NCI-H510A treated with DMSO at 0.1 percent for 48 hours (cell line): ENCODE measurements at places on chromosomes 5 and 9.

DNA sequence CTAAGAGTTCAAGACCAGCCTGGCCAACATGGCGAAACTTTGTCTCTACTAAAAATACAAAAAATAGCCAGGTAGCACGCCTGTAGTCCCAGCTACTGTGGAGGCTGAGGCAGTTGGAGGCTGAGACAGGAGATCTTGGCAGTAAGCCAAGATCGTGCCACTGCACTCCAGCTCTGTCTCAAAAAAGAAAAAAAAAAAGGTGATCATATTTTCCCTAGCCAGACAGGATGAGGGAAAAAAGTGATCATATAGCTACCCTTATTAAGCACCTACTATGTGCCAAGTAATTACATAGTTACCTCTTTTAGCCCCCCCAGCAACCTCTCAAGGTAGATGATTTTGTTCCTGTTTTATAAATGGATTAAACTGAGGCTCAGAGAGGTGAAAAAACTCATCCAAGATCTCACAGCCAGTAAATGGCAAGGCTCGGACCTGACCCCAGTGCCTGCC lies 18.1 kb upstream of the RPL26L1 start:
- no peak for DNase-seq

GRCh38 chr5:90020575-90021538 lies 388.7 kb downstream of the CETN3 start:
- no peak for DNase-seq

- no peak for DNase-seq
Observed at GRCh38 chr5:73821003-73821402, 195.0 kb downstream of the ARHGEF28 start.

DNA sequence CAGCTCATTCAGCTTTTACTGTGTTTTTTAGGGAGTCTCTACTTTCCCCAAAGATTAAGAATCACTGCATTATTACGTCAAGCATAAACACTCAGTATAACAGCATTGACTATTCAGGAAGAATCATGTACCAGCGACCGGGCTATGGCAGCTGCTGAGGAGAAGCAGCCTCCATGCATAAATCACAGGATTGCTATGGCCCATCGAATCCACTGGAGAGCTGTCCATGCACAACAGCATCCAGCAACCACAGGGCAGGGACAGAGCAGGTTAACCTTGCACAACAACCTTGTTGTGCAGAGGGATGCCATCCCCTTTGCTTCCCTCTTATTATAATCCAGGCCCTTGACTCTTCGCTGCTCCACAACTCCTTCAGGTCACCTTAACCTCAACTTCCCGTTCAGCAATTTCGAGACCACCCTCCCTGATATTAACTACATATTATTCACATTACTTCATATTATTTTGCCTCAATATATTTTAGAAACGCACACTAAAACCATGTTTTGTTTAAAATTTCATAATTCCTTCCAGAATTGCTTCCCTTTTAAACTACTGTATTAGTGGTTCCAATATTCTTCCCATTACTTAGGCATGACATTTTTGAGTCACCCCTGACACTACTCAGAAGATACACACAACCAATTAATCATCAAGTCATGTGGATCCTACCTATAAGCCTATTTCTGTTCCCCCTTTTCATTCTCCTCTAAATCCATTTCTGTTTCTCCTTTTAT lies 991 bp downstream of the IARS1 start:
- DNase-seq = no peak

DNA sequence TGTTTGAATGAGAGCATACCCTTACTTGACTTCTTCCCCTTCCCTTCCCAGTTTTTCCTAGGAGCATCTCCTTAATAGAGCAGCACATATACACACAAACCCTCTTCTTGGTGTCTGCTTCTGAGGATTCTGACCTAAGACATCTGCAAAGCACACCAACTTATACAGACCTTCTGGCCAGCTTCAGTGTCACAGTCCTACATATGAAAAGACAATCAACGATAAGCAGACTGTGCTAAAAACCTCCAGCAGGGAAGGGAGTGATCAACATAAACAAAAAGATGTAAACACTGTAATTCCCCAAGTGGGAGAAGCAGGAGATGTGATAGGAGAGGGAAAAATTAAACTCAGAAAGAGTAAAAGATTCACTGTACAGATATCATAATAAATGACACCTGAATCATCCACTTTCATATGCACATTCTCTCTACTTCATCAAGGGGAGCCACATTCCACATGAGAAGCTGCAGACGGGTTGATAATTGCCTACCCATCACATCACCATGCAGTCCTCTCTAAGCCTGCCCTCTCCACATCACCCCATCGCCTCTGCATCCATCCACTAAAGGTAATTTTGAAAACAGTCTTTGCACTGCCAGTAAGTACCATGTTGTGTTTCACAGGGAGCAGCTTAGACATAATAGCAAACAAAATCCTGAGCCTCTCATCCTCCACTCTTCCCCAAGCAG lies 13.0 kb downstream of the APBA1 start:
- no peak for DNase-seq

GRCh38 chr5:102863764-102864560 lies 108.9 kb downstream of the PAM start:
- peak; percentile 18 for DNase-seq

DNA sequence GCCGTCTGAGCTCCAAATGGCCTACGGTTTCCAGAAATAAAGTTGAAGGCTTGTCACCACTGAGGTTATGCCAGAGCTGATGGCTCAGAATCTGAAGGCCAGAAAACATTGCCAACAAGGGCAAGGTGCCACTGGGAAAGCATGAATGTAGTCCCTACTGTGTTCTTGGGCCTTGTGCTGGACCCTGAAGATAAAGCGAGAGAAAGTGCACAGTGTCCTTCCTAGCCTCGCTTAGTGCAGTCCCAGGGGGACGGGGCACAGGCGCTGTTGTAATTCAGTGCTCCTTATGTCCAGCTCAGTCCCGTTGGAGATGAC lies 84.5 kb downstream of the NDFIP1 start:
- no peak for DNase-seq

DNA sequence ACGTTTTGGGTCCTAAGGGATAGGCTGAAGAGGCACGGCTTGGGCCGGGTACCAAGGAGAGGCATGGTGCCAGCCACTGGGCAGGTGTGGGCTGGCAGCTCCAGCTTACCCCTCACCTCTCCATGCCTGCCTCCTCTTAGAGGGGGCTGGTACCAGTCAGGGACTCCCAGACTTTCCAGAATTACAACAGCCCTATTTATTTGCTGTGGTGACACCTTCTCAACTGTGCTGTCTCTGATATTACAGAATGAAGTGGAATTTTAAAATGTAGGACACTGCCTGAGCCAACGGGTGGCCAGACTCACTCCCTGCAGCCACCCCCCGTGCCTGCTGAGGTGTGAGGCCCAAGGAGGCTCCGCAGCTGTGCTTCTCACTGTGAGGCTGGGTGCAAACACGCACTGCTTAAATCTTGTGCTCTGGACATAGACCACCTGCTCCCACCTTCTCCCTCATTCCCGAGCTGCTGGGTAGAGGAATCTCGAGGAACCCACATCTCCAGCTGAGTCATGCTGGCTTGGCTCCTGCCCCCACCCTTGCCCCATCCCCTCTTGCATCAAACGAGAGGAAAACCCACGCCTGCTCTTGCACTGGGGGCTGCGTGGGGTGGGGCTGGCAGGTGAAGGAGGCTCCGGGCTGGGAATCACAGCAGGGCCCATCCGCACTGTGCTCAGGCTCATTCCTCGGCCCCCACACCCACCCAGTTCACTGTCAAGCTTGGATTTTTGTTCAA lies 47.9 kb downstream of the PRRT1B start:
- DNase-seq = no peak

GRCh38 chr5:140202078-140202477 lies 27.1 kb downstream of the CYSTM1 start:
- no peak for DNase-seq

DNA sequence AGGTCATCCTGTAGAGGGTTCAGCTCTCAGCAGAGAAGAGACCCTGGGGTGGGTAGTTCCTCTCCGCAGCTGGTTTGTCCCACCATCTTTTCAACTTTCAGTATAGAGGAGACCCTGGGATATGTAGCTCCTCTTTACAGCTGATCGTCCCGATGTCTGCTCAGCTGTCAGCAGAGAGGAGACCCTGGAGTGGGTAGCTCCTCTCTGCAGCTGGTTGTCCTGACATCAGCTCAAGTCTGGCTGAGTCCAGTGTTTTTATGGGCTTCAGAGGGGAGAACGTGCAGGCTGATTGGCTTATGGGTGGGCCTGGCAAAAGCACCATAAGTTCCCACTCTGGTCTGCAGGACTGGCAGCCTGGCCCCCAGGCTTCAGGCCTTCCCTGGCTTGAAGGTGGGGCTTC lies 80.8 kb downstream of the NLN start:
- DNase-seq = no peak

DNA sequence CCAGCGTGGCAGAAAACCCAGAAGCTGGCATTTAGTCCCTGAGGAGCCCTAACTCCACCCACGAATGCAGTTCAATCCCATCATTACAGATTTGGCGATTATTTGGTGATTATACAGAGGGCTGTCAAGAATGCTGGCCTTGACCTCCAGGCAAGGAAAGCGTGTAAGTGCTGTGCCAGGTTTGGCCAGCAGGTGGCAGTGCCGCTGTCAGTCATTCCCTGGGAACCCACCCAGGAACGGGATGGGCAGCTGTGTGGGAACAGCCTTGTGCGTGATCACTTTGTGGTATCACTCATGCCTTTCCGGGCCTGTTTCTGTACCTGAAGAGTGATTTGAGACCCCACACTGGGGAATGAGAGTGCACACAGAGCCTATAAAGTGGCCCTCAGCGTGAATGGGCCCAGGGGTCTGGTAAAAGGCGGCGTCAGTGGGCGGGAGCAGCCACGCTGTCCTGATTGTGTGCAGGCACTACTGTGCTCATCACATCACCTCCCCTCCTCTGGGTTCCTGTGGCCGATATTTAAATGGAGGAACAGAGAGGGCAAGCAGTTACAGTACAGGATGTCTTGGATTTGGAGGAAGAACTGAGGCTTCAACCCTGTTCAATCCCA lies 215.6 kb downstream of the ROR2 start:
- DNase-seq = peak; percentile 44

GRCh38 chr9:127919253-127919815 lies 2.5 kb upstream of the ST6GALNAC4 start:
- no peak for DNase-seq

DNA sequence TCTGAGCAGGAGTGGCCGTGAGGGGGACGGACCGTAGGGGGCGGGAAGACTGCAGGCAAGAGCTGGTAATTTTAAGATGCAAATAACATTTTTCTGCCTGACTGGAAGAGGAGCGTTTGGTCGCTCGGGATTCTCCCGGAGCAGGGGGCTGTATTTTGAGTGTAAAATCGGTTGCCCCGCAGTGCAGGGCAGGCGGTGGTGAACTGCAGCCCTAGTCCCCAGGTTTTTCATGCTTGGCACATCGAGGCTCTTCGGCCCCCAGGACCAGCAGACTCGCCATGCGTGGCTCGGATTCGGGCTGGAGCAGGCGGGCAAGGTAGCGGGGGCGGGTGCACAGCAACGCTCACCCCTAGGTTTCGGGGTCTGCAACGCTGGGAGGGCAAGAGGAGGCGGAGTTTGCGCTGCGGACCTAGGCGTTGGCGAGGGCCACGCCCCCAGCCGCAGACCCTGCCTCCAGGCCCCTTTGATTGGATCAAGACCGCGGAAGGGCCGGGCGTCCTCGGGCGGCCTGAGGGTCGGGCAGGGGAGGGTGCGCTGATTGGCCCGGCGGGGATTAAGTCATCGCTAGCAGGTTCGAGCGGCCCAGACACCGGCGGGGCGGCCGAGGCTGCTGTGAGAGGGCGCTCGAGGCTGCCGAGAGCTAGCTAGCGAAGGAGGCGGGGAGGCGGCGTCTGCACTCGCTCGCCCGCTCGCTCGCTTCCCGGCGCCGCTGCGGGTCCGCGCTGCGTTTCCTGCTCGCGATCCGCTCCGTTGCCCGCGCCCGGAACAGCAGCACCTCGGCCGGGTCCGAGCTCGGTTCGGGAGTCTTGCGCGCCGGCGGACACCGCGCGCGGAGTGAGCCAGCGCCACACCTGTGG lies at the start of gene ARHGAP26:
Gene ARHGAP26, plus strand, starts transcription at position 585 of the 857 bp plus-strand sequence. CDS start 385 bp downstream, outside the sequence.
- DNase-seq = peak; percentile 62

- no peak for DNase-seq
Observed at GRCh38 chr5:161471211-161471950, 75.1 kb downstream of the GABRB2 start.

GRCh38 chr9:98045234-98046179 lies 11.0 kb upstream of the NANS start:
- DNase-seq = no peak

GRCh38 chr5:173451651-173452050 lies 123.4 kb upstream of the STC2 start:
- no peak for DNase-seq

- DNase-seq = no peak
Observed at GRCh38 chr5:132812123-132812765, 858 bp upstream of the SOWAHA start.

DNA sequence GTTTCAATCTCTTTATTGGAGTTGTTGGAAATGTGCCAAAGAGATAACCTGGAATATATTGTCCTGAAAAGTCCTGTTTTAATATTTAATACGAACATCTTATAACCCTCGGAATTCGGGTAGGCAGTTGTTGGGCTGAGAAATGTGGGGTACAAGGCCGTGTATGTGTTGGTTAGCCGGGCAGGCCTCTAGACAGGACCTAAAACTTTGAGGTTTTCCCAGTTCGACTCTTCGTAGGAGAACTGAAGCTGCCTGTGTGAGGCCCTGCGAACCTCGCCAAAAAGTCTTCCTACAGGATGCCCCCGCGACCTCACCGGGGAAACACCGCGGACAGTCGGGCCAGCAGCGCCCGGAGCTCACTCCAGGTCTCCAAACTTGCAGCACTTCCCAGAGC lies 583 bp upstream of the TJP2 start:
- DNase-seq = no peak

GRCh38 chr5:146962801-146963355 lies 84.3 kb upstream of the PPP2R2B start:
- no peak for DNase-seq

- no peak for DNase-seq
Observed at GRCh38 chr9:99119976-99120655, 15.2 kb downstream of the TGFBR1 start.

GRCh38 chr5:131782717-131783116 lies 14.1 kb downstream of the FNIP1 start:
- DNase-seq = no peak

DNA sequence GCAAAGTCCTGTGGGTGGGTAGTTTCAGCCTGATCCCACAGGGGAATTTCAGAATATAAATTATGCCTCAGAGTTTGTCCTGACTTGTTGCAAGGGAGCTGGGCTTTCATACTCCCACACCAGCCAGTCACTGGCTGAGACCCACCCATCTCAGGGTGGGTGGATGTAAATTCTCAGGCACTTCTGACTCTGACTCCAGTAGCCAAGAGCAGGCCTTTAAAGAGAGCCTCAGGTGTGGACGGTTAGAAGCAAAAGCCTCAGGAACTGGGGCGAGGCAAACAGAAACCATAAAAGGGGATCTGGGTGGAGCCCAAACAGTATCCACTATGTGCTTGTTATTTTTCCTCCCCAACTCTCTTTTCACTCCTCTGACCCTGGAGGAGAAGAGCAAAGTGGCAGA lies 28.6 kb upstream of the FBXW11 start:
- no peak for DNase-seq

DNA sequence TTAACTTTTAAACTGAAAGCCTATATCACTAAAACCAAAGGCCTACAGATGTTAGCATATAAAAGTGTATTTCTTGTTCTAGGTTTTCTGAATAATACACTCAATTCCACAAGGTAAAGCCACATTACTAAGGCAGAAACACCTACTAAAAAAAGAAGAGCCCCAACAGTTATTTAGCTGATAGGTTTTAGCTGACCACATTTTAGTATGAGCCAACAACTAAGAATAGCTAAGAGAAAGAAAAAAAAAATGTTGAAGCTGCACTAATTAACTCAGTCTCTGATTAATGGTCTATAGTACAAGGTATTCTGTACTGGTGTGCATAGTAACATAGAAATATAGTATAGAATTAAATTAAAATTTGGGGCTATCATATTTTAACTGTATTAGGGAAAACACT lies 23.5 kb downstream of the ZFR start:
- no peak for DNase-seq

- DNase-seq = no peak
Observed at GRCh38 chr9:126283799-126284465, 42.7 kb upstream of the MVB12B start.
